T-helper 2 cell (primary cell): ENCODE measurements at places on chromosomes 13 and 19.
A peak's percentile ranks its signal among the peaks of the same experiment; 100 is the strongest.

GRCh38 chr13:84439108-84439507, 556.8 kb upstream of the SLITRK1 start:
- DNase-seq, result no peak

DNA sequence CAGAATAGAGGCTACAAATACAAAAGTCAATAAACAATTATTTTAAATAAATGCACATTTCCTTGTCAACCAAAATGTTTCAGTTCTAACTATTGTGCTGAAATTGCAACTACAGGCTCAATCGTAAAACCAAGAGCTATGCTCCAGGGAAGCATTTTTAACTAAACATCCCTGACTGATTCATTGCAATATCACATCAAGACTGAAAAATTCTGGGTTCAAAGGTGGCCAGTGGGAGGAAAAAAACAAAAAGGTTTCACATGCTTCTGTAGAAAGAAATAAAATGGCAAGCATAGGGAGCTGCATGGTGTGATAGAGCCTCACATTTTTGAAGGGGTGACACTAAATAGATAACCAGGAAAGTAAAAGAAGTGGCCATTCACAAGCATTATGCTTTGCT, 862.8 kb downstream of the PCDH9 start:
- DNase-seq, result no peak

- no peak for DNase-seq
These were observed 3.9 kb downstream of the PPP5C start for GRCh38 chr19:46350758-46351159.

- no peak for DNase-seq
These were observed at the start of gene SEMA6B for GRCh38 chr19:4559569-4559968. Gene SEMA6B, minus strand, starts transcription at chr19:4559684. Its CDS starts 1,227 bp downstream, at chr19:4558457.

DNA sequence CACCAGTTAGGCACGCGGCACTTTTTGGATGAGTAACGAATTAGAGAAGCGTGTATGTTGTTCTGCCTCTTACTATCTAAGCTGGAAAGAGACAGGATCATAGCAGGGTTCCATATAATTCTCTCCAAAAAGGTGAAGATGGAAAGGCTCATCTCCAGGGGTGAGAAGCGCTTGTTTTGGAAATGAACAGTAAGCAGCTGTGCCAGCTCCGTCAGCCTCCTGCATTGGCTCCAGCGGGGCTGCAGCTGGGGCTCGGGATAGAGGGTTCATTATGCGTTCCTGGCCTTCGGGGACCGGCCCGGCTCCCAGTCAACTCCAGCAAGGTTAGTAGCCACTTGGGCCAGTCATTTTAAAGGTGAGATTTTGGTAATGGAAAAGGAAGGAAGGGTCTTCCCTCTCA, 155.5 kb downstream of the COL4A1 start:
- no peak for DNase-seq

- no peak for DNase-seq
These were observed 28.4 kb downstream of the AMER2 start for GRCh38 chr13:25143706-25144105.

GRCh38 chr19:45782820-45783785, 813 bp upstream of the DMPK start:
- no peak for DNase-seq

GRCh38 chr13:110396913-110397381, 89.9 kb downstream of the COL4A2 start:
- DNase-seq, result no peak

GRCh38 chr19:14337510-14337909, 43.7 kb upstream of the ADGRE5 start:
- peak; percentile 24 for DNase-seq

DNA sequence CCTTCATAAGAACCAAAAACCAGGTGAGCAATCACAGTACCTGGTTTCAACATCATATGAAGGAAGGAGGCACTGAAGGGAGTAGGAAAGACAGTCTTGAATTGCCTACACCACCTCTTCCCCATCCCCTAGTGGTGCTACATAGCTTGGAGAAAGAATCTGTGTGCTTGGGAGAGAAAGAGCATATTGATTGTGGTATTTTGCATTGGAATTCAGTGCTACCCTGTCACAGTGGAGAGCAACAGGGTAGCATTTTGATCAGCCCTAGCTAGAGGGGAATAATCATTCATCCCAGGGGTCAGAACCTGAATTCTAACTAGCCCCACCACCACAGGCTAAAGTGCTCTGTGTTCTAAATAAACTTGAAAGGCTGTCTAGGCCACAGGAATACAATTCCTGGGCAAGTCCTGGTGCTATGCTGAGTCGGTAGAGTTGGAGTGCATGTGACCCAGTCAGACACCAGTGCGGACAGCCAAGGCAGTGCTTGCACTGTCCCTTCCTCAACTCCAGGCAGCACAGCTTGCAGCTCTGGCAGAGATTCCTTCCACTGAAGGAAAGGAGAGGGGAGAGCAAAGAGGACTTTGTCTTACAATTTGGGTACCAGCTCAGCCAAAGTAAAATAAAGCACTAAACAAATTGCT, 158.7 kb downstream of the VWA8 start:
- no peak for DNase-seq

DNA sequence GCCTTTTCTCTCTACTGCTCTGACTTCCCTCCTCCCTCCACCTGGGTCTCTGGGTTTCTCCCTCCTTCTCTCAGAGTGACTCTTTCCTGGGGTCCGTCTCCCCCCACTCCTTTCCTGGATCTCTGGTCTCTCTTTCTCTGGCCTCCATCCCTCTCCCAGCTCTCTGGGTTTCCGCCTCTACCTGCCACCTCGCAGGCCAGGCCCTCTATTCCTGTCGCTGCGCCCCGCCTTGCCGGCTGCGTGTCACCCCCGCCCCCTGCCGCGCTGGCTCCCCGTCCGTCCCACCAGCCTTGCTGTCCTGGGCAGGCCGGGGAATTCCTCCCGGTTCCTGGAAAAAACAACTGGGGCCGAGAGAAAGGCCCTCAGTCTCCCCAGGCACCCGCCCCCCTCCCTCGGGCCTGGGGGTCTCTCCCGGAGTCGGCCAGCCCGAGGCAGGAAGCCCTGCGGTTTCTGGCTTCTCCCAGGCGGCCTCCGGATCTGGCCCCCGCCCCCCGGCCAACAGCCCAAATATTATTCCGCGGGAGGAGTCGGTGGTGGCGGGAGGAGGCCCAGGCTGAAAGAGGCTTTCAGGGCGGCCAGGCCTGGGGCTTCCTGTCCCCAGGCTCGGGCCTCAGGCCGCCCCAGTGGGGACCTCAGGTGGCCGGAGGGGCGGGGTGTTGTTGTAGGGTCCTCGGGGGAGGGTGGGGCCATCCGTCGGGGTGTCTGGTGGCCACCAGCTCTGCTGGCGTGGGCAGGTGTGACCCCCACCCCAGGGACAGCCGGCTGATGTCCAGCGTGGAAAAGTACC, 9.3 kb downstream of the IRF2BP1 start:
- DNase-seq, result peak; percentile 27
